ENCODE measurements at places on chromosomes 13 and 19.

DNA sequence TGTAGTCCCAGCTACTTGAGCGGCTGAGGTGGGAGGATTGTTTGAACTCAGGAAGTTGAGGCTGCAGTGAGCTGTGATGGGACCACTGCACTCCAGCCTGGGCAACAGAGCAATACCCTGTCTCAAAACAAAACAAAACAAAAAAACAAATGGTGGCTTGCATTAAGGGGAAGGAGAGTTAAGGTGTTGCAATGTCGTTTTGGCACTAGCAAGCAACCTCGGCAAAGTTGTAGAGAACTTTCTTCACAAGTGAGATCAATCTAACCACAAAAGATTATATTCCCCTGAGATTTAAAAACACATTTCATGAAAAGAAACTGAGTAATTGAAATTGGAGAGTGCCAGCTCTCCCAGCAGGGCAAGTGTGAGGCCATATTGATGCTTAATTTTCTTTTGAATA lies 153.7 kb downstream of the KLF5 start:
- DNase-seq = no peak
- H3K27ac ChIP-seq = no peak overlapping the region
- no peaks in the 10 kb centered on the region for H3K27me3 ChIP-seq
- H3K4me1 ChIP-seq = peaks cover 40% of the 10 kb centered on the region

DNA sequence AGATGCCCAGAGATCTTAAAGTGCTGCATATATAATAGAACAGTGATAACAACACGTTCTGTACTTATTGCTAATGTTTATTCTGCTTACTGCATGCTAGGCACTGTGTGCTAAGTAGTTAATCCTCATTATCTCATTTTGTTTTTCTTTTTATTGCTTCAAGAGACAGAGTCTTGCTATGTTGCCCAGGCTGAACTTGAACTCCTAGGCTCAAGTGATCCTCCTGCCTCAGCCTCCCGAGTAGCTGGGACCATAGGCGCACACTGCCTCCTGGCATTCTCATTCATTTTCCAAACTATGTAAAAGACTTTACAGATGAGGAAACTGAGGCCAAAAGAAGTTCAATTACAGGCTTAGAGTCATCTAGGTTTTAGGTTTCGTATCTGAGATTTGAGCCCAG lies 548.4 kb downstream of the GPC6 start:
- H3K36me3 ChIP-seq = no peaks in the 10 kb centered on the region
- H3K27me3 ChIP-seq = no peaks in the 10 kb centered on the region
- H3K4me1 ChIP-seq = no peaks in the 10 kb centered on the region
- no peak for DNase-seq
- no peak overlapping the region for H3K27ac ChIP-seq
- no peak overlapping the region for H3K4me3 ChIP-seq

DNA sequence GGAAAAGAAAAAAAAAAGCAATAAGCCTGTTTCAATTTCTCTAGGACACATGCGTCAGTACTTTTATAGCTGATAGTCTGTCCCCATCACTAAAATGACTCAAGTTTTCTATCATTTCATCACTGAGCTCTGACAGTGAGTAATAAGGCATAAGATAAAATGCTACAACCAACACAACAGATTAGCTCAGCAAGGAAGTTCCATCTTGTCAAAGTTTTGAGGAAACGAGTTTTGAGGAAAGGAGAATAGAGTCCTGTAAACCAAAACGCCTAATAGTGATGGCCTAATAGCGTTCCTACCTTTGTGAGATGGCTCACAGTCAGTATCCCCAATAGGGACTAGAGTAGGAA lies 145.1 kb downstream of the LACC1 start:
- DNase-seq = no peak

- no peaks in the 10 kb centered on the region for H3K27me3 ChIP-seq
- no peak for DNase-seq
- H3K36me3 ChIP-seq = peaks cover 2% of the 10 kb centered on the region
- no peak overlapping the region for H3K27ac ChIP-seq
- H3K4me3 ChIP-seq = no peak overlapping the region
Measured at GRCh38 chr19:16579381-16579780, 7.2 kb upstream of the SLC35E1 start.

GRCh38 chr13:79429309-79429708 lies 23.3 kb upstream of the RBM26 start:
- no peak overlapping the region for H3K27ac ChIP-seq
- no peaks in the 10 kb centered on the region for H3K27me3 ChIP-seq
- no peaks in the 10 kb centered on the region for H3K4me1 ChIP-seq
- H3K4me3 ChIP-seq = no peak overlapping the region

Data from Caco-2 (cell line).